HT-29 (cell line): ENCODE measurements at places on chromosomes 3 and 15. TPM values are rescaled to one million over a fixed set of nuclear protein-coding genes. Genes with fewer than 3 reads are reported as not detected.
A peak's percentile ranks its signal among the peaks of the same experiment; 100 is the strongest.

DNA sequence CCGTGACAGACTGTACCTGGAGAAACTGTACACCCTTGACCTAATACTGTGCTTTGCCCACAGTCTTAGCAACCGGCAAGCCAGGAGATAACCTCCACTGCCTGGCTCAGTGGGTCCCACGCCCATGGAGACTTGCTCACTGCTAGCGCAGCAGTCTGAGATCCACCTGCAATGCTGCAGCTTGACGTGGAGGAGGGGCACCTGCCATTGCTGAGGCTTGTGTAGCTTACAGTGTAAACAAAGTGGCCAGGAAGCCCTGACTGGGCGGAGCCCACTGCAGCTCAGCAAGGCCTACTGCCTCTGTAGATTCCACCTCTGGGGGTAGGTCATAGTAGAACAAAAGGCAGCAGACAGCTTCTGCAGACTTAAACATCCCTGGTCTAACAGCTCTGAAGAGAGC is 189.3 kb downstream of the EDEM1 start:
- peak; percentile 62 for DNase-seq

- DNase-seq, result no peak
Measured at GRCh38 chr3:194935632-194936470, 250.2 kb downstream of the FAM43A start.

DNA sequence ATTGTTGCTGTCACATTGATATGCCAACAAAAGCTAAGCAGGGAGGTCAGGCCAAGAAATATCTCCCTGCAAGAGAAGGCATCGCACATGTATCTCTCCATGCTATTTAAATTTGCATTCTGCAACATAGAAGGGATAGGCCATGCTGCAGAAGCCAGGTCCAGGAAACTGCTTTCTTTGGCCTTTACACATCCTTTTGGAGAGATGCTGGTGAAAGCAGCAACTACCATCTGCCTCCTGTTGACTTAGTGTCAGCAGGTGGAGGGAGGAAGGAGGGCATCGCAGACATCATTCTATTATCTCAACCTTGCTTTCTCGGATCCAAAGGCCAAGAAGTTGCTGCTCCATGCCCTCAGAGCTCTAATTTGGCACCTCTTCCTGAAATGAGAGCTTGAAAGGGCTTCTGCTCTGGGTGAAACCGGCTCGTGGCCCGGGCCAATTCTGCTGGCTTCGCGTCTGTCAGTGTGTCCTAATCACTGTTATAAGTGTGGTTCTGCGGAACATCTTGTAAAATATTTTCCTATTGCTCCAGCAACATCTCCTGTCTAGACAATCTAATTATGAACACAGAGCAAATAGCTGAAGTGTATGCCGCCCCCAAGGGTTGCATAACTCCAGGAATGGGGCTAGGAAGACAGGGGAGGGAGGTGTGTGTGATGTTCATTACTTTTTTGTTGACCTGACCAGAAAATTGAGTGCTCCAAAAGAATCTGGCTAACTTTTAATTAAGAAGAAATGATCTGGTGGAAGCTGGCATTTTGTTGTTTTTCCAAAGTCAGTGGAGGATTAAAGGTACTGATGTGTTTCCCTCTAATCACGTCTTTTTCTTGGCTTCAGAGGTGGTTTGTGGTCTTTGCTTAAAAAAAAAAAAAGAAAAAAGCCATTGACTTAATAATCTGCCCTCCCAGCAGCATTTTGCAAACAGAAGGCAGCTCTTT is 89.1 kb downstream of the TPRG1 start:
- no peak for DNase-seq

DNA sequence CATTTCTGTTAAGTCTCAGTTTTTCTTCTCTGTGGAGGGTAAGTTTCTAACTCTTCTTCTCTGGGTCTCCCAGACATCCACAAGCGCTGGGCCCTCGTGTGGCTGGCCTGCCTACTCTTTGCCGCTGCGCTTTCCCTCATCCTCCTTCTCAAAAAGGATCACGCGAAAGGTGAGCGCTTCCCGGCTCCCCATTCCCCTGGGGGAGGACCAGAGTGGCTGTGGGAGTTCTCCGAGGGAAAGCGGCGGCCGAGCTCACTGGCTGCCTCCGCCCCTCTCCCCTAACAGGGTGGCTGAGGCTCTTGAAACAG is 1.1 kb upstream of the CRELD1 start:
- DNase-seq, result no peak

- DNase-seq, result no peak
Measured at GRCh38 chr3:32078085-32078634, 28.3 kb upstream of the GPD1L start.

DNA sequence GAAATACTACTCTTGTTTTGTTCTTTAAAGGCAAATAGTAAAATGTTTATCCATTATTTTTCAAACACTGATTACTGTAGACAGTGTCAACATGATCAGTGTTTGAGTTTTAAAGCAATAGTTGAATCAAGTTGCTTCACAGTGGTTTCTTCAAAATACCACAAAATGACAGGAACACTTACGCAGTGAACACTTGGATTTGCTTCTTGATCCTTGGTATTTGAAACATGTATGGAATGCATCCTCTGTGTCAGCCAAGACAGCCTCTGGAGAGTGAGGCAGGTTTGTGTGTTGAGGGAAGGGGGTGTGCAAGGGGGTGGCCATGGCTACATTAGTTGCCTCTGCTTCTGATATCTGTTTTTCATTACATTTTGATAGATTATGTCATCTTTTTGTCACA is 413.0 kb downstream of the RBMS3 start:
- DNase-seq, result no peak

DNA sequence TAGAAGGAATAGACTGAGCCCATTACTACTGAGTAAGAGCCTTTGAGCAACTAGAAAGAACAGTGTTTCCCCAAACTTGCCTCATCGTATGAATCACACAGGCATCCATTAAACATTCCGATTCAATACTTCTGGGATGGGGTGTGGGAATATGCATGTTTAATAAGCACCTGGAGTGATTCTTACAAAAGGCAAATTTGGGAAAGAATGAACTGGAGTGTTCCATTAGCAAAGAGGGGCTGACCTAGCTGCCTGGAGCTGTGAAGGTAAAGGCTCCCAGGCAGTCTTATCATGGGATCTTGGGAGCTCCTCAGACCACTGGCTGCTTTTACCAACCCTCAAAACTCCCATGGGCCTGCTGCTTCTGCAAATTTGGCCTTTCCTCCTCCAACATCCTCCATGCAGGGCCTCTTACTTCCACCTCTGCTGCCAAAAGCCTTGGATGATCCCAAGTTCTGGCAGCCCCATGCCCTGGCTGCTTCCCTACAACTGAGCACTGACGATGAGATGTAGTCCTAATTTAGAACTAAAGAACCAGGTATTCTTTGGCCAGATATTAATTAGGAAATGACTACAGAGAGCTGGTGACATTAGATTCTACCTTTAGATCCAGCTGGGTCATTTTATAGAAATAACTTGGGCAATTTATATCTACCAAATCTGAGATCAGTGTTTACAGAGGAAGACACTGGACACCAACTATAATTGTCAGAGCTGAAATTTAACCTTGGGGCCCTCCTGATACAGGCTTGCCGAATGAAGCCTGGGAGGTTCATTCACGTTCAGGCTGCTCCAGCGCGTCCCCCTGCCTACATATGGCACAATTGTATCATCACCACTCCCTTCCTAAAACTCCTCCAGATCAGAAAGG is 11.2 kb upstream of the HOMER2 start:
- no peak for DNase-seq

GRCh38 chr3:56005196-56005805 is 463.0 kb downstream of the ERC2 start:
- no peak for DNase-seq

The PDE12 gene
- 15.3 and 16.6 TPM in 2 replicates for total RNA-seq

GRCh38 chr15:61364871-61365270 is 135.8 kb upstream of the RORA start:
- DNase-seq, result no peak

The ARNT2 gene
- total RNA-seq, result not detected in 2 replicates

The RPUSD2 gene
- total RNA-seq, result 26.7 and 38.7 TPM in 2 replicates

DNA sequence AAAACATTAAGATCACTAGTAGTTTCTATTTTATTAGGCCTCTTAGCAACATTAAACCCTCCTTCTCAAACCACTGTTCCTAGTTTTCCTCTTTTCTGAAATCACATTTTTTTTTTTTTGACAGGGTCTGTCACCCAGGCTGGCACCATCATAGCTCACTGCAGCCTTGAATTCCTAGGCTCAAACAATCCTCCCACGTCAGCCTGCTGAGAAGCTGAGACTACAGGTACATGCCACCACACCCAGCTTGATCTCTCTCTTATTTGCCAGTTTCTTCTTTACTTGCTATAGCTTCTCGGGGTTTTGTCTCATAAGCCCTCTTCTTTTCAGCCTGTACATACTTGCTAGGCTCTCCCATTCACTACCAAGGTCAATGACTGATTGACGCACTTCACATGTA is 28.0 kb downstream of the SENP8 start:
- DNase-seq, result no peak

DNA sequence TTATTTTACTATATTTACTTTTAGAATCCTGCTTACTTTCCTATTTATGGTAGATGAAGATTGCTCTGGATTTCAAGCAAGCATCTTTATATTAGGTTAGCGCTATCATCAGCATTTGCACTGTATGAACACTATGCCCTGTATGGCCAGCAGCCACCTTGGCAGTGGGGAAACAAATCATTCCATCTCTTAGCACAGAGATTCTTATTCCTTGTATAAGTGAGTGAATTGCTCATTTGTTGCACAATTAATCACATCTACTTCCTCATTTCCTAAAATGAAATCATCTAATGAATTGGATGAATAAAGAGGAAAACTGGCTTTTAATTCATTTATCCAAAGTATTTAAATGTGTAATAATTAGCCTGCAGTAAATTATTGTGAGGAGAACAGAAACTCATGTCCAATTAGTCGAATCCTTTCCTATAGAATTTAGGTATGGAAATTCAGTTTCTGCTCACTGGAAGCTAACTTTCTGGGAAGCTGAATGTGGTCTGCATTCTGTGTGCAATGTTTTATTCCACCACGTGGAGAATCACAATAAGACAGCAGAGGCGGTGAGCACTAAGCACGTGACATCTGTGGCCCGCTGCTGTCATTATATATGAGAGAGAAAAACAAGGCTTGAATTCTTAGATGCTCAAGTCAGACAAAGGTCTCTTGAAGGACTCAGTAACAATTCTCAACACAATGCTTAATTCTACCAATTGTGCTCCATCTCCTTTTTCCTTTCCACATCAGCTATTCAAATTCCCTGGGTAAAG is 93.4 kb downstream of the PEX5L start:
- DNase-seq, result no peak

DNA sequence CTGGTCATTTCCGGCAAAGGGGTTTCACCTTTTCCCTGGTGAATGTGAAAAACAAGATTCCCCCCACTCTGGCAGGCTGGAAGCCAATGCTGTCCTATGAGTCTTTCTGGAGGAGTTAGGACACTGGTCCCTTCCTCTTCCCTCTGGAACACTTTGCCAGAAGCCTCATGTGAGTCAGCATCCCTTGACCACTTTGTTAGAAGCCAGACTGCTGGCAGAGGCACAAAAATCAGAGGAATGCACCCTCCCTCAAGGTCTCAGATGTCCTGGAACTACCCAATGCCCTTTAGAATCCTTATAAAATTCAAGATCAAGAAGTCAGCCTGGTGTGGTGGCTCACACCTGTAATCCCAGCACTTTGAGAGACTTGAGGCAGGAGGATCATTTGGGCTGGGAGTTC is 26.6 kb downstream of the ITGB5 start:
- peak; percentile 81 for DNase-seq

GRCh38 chr15:35195649-35196048 is 110.6 kb upstream of the NANOGP8 start:
- DNase-seq, result no peak

The MGA gene
- total RNA-seq, result 7.5 and 10.5 TPM in 2 replicates

GRCh38 chr3:190345878-190346277 is 23.6 kb upstream of the CLDN1 start:
- DNase-seq, result no peak

The GRK7 gene
- total RNA-seq, result 0.03 TPM in 1 of 2 replicates, not detected in the other

GRCh38 chr15:36793205-36793873 is 213.9 kb downstream of the CDIN1 start:
- DNase-seq, result no peak

GRCh38 chr15:33720952-33721351 is 247.3 kb upstream of the CHRM5 start:
- DNase-seq, result no peak

GRCh38 chr3:187122261-187122660 is 17.0 kb downstream of the RPL39L start:
- no peak for DNase-seq

- DNase-seq, result no peak
Measured at GRCh38 chr3:33490641-33491241, 50.5 kb upstream of the UBP1 start.

The ISLR gene
- total RNA-seq, result not detected in 2 replicates

GRCh38 chr15:88707771-88708654 is 69.2 kb downstream of the ISG20 start:
- no peak for DNase-seq

GRCh38 chr15:95995375-95996168 is 334.9 kb upstream of the NR2F2 start:
- DNase-seq, result no peak

The GXYLT2 gene
- total RNA-seq, result not detected in 2 replicates

The CX3CR1 gene
- total RNA-seq, result not detected in 2 replicates

GRCh38 chr3:123140550-123140949 is 61.2 kb upstream of the SEC22A start:
- DNase-seq, result no peak

DNA sequence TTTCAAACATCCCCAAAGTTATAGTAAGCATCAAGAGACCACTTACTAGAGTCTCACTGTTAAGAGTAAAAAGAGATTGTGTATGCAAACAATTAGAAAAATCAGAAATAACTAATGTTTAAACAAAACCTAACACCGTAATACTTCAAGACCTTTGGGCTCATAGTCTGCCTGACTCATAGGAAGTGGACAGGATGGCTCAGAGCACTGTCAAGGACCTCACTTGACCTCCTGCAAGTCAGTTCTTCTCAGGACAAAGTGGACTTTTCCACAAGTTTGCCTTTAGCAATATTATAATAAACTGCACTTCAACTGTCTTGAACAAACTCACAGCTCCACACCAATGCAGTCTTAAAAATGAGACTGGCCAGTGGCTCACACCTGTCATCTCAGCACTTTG is 34.8 kb downstream of the IL12A start:
- no peak for DNase-seq

The CACNA2D2 gene
- total RNA-seq, result 0.33 and 0.42 TPM in 2 replicates

DNA sequence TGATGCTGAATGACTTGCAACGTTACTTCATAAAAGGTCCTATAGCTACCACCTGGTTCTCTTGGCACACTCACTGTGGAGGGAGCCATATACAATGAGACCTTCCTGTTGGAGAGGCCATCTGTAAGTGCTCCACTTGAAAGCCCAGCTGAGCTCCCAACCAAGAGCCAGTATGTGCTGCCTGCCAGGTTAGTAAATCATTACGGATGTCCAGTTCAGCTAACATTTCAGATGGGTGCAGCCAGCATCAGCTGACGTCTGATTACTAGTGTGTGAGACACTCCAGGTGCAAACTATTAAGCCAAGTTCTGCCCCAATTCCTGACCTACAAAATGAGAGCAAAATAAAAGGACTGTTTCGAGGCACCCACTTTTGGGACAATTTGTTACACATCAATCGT is 274.4 kb upstream of the ROBO2 start:
- DNase-seq, result no peak

- DNase-seq, result peak; percentile 90
Measured at GRCh38 chr3:169657351-169658124, 6.0 kb downstream of the MECOM start.
